ENCODE measurements at places on chromosomes 2 and 18.

DNA sequence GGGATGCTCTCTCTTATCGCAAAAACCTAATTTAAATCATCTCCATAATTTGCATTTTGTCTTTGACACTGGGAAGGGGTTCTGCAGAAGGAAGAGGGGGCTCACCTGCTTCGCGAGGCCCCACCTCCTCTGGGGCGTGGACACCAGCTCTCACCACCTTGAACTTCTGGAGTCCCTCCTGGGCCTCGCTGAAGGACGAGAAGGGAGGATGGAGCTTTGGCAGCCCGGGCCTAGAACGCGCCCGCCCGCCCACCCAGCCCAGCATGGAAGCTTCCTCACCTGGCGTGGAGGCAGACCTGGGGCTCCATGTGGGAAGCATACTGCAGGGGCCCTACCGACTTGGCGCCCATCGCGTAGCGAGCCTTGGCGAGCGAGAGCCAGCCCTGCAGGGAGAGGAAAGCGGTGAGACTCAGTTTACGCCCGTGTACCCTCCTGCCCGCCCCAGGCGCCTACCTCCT, 1.1 kb upstream of the IMP4 start:
- no peak for DNase-seq

DNA sequence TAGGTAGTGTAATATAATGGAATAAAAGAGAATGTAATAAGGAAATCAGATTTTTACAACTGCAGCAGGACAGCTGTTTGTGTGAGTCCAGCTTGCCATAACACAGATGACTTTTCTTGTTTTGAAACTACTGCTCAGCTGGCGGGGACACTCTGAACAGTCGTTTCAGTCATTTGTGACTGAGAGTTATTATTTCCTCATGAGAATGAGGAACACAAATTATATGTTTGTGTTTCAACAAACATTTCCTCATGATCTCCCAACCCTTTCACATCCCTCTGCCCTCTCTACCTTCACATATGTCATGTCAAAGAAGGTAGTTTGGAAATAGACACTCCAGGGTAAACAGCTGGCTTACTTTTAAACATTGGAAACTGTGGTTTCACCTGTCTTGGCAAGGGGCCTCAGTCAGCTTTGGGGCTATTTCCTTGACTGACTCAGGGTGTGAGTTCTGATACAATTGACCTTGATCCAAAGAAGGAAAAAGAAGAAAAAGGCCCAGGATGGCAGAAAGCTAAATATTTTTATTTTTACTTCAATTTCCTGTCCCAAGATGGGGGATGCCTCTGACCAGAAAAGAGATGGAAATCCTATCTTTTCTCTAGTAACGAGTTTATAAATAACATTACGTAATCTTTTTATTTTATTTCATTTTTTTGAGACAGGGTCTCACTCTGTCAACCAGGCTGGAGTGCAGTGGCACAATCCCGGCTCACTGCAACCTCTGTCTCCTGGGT, 593 bp downstream of the SP140L start:
- no peak for DNase-seq

GRCh38 chr2:96489663-96490062, 15.5 kb downstream of the NEURL3 start:
- DNase-seq = no peak

DNA sequence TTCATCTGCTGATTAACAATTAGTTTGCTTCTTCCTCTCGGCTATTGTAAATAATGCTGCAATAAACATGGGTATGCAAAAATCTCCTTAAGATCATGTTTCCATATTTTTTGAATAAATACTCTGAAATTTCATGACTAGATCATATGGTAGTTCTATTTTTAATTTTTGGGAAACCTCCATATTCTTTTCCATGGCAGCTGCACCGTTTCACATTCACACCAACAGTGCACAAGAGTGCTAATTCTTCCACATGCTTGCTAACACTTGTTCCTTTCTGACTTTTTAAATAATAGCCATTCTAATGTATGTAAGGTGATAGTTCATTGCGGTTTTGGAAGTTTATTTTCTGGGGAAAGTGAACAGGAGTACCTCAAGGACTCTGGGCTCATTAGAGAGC, 52.6 kb upstream of the TACR1 start:
- no peak for DNase-seq

Measured in amygdala (tissue), 56 donors.